ENCODE measurements at places on chromosomes 1 and 21.

DNA sequence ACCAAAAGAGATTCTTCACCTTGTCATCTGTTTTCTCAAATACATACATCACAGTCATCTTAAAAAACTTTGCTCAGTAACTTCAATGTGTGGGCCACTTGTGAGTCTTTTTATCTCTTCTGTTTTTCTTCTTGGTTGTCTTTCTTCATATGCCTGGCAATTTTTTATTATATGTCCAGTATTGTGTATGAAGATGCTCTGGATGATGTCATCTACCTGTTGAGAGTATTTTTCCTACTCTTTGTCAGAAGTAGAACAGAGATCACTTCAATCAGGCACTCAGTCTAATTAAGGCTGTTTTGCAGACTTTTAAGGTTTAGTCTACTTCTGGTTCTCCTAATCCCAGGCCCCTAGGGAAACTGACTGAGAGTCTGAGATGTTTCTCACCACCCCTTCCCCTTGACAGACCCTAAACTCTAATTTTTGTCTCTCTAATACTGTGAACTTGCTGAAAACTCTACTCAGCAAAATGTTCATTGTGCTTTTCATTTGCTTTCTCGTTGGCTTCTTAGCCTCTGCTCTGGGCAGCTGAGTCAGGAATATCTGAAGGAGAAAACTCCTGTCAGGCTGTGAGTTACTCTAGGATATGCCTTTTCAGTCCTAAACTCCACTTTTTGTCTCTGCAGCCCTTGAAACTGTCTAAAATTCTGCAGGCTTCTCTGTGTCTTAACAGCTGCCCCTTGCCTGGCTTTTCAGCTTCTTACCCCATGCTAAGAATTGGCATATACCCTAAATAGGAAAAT lies 33.0 kb upstream of the DNAJC6 start:
- no peak for DNase-seq

DNA sequence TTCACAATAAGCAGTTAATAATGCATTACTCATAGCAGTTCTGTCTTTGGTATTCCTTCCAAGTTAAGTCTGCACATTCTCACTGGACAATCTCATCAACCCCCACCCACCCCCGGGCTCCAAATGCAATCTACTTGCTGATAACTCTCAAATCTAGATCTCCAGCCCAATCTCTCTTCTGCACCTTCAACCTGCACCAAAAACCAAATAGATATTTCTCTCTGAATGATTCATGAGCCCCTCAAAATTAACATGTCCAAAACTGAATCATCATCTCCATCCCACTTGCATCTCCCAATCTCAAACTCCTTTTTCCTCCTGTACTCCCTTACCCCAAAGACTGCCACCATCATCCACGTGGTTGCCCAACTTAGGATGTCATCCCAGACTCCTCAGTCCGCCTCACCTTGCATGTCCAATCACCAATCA lies 2.7 kb downstream of the DOCK7 start:
- DNase-seq = no peak

DNA sequence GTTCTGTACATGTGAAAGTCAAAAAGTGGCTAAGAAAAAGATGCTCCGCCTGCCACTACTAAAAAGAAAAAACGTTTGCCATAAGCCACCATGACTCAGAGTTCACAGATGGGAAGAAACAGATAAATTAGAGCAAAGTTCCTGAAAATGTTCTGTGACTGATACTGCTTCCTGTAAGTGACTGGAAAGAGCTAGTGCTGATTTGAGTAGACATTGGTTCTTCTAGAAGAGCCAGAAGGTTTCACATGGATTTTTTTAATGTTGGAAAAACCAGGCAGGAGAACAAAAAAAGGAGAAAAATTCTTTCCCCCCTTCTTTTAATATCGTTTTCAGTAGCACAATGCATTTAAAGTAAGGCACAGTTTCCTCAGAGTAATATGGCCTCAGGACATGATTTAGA lies 221.4 kb downstream of the HLX start:
- no peak for DNase-seq

DNA sequence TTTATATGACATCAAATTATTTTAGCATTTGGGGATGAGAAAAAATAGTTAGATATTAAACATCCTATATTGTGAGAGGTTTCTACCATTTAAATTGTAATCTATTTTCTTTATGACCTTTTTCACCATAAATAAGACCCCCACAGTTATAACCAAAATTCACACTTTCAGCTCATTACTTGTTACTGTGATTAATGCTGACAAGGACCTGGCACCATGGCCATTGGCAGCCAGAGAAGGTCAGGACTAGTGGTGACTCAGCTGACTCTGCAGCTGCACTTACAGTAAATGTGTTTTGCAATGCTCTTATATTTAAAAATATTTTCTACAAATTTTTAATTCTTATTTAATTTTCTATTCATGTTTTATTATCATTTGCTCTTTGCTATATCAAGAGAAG lies 133.3 kb upstream of the C1orf105 start:
- DNase-seq = peak; percentile 53

DNA sequence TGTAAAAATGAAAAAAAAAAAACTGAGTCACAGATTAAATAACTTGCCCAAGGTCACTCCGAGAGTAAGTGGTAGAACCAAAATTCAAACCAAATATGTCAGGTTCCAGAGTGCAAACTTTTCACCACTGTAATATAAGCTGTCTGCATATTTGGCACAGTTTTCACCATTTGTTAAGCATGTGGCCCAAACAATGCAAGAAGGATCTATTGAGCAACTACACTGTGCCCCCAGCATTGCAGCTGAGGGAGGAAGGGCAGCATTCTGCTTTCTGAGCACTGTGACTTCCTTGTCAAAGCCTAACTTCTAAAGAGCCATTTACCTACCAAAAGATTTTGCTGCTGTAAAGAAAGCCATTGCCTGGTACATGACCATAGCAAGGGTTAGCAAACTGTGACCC lies 133.4 kb downstream of the SYT2 start:
- no peak for DNase-seq

DNA sequence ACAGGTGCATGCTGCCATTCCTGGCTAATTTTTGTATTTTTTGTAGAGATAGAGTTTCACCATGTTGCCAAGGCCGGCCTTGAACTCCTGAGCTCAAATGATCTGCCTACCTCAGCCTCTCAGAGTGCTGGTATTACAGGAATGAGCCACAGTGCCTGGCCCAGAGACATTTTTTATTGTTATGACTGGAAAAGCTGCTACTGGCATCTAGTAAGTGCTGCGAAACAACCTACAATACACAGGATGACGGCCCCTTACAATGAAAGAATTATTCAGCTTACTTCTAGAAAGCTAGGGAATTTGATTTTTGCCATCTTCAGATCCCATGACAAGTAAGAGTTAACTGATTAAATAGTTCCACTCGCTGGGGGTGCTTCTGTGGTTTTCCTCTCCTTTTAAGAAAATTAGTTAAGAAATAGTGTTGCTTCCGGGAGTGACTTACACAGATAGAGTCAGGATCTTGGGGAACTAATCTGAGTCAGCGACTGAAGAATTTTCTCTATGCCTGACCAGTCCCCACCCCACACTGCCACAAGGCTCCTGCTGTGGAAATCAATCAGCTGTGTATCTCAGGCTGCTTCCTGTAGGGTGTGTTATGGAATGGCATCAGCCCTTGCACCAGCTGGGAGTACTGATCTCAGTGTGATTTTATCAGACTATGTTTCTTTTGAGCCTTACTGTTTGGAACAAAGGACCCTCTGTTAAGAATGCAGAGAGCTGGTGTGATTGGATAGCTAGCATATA lies 93.0 kb upstream of the BMP8A start:
- DNase-seq = peak; percentile 40

GRCh38 chr21:29654855-29655254 lies 284.9 kb downstream of the GRIK1 start:
- DNase-seq = no peak

DNA sequence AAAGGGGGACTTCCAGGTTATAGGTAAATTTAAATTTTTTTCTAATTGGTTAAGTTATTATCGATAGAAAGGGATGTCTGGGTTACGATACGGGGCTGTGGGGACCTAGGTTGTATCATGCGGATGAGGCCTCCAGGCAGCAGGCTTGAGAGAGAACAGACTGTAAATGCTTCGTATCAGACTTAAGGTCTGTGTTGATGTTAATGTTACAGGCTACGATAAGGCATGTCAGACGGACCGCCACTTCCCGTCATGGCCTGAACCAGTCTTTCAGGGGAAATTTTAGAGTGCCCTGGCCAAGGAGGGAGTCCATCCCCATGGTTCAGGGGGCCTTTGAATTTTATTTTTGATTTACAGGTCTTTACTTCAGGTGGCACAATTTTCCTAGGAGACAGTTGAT lies 16.7 kb downstream of the ABCG1 start:
- no peak for DNase-seq

GRCh38 chr1:9273177-9273576 lies 19.5 kb upstream of the SPSB1 start:
- no peak for DNase-seq

GRCh38 chr1:3172431-3173380 lies 103.7 kb downstream of the PRDM16 start:
- no peak for DNase-seq

DNA sequence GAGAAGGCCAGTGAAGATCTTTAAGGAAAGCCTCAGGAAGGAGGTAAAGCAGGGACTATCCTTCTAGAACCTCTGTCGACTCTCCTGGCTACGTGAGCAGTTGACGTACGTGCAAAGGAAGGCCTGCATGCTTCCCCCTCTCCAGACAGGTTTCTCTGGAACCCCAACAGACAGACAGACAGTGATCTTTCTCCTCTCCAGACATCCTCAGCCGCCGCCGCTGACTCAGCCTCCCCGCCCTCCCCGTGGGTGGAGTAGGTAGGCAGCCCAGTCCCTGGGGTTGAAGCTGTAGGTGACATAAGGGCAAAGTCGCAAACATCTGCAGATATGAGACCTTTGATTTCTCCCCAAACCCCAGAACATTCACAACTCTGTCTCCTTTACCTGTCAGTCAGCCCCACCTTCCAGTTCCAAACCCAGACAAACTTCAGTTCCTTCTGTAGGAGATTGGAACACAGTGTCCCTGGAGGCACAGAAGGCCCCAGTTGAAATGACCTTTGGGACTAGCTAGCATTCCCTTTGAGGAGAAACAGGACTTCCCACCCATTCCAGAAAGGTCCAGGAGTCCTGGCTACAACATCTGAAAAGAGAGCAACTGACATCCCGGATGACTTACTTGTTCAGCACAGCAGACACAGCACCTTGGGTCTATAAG lies 146.0 kb upstream of the JUN start:
- peak; percentile 85 for DNase-seq

DNA sequence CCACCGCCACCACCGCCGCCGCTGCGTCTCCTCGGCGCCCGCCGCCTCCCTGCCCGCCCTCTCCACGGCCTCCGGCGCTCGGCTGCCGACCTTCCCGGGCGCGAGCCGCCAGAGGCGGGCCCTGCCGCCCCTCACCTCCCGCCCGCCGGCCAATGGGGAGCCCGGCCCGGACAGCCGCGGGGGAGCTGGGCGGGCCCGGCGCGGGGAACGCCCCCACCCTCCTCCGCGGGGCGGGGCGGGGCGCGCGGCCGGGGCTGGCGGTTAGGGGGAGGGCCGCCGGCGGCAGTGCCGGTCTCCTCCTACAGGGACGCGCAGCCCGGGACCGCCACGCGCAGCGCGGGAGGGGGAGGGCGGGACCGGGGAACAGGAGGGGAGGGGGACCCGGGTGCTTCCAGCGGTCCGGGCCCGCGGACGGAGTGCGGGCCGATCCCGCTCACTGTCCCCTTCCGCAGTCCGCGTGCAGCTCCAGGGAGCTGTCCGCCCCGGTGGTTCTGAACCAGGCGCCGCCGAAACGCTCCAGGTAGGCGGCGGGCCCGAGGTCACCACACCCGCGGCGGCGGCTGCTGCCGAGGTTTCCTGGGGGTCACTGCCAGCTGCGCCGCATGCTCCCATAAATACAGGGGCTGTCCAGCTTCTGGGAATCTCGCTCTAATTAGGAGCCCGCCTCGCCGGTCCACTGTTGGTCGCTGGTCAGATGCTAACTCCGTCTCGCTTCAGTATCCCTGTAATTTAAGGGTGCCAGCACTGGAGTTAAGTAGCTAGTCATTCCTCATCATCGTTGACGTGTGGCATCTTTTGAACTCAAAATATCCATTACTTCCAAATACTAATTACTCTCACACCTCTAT lies at the start of gene PGBD5:
TSS of gene PGBD5 (minus strand) at position 87 of the 848 bp plus-strand sequence. CDS start 404 bp downstream, outside the sequence.
- peak; percentile 90 for DNase-seq

DNA sequence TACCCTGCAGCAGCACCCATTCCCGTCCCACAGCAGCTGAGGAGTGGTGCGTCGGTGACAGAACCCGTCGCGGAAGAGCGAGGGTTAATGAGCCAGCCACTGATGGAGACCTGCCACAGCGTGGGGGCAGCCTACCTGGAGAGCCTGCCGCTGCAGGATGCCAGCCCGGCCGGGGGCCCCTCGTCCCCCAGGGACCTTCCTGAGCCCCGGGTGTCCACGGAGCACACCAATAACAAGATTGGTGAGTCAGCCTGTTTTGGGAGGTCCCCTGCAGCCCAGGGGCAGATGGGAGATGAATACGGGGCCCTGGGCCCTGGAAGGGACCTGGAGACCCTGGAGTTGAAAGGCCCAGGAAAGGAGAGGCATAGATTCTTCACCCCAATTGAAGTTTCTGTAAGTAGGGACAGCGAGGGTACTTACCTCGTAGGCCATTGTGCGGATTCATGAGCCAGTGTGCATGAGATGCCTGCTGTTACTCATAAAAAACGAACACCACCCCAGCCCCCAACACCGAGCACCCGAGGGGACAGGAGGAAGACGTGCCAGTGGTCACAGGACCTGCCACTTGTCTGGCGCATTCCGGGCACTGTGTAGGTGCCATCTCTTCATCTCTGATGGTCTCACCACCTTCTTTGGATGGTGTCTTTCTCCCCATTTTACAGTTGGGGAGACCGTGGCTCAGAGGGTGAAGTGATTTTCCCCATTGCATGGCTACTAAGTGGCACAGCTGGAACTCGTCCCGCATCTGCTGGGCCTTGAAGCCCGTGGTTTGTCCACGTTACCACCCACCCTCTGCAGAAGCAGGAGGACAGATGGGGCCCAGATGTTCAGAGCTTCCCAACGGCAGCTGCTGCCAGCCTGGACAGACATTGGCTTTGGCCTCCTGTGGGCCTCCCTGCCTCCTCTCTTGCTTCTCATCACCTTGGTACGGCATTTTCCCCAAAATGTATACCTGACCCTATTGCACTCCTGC lies 28.3 kb upstream of the TNFRSF1B start:
- no peak for DNase-seq

DNA sequence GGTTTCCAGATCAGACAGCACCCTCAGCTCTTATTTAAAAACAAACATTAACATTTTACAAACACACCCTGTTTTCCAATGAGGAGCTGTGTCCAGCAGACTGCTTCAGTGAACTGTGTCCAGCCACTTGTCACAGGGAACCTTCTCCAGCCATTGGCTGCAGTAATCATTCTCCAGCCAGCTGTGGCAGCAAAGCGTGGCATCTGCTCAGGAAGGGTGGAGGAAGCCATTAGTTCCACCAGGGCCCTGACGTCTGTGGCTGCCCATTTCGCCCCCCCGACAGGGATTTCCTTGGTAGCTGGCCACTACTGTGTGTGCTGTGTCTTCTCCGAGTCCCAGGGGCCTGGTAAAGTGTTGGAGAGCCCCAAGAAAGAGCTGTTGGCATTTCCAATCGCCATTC lies 62.9 kb upstream of the SELENON start:
- no peak for DNase-seq

- no peak for DNase-seq
Measured at GRCh38 chr1:30329263-30329753, 394.1 kb downstream of the MATN1 start.
